ENCODE measurements at places on chromosomes 16 and 17.

DNA sequence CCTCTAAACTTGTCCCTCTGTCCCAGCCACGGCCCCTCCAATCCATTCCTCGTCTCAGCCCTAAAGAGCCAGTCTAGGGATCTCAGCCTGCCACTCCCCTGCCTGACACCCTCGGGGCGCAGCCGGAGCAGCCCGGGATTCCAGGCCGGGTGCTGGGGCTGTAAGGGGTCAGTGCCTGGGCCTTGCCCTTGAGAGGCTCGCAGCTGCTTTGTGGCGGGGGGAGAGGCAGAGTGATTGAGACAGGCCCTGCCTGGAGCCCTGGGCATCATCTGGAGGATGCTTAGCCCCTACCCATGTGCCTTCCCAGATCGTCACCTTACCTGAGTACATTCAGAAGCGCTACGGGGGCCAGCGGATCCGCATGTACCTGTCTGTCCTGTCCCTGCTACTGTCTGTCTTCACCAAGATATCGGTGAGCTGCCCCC, 8.3 kb downstream of the SLC5A10 start:
- DNase-seq, result no peak

- DNase-seq, result no peak
Observed at GRCh38 chr17:68305142-68305541, 13.8 kb downstream of the ARSG start.

DNA sequence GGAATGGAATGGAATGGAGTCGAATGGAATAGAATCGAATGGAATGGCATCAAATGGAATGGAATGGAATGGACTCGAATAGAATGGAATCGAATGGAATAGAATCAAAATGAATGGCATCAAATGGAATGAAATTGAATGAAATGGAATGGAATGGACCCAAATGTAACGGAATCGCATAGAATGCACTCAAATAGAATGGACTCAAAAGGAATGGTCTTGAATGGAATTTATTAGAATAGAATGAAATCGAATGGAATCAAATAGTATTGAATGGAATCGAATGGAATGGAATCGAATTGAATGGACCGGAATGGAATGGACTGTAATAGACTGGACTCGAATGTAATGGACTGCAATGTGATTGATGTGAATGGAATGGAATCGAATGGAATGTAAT, 501.4 kb upstream of the WSB1 start:
- peak; percentile 6 for DNase-seq

DNA sequence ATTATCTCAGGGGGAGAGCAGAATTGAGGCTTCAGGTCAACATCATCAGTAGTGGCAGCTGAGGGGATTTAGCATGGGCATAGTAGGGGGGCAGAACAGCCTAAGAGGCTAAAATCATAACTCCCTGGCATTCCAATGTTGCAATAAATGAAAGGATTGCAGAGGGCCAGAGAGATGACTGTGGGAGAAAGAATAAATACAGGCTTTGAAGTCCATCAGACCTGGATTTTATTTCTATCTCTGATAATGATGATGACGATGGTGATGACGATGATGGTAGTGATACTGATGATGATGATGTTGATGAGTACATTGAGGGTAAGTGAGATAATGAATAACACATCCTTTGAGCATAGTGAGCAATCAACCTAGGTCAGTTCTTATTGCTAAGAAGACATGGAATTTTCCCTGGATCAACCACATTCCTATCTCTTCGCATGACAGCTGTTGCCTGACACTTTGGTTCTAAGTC, 107.4 kb upstream of the CDH11 start:
- no peak for DNase-seq

DNA sequence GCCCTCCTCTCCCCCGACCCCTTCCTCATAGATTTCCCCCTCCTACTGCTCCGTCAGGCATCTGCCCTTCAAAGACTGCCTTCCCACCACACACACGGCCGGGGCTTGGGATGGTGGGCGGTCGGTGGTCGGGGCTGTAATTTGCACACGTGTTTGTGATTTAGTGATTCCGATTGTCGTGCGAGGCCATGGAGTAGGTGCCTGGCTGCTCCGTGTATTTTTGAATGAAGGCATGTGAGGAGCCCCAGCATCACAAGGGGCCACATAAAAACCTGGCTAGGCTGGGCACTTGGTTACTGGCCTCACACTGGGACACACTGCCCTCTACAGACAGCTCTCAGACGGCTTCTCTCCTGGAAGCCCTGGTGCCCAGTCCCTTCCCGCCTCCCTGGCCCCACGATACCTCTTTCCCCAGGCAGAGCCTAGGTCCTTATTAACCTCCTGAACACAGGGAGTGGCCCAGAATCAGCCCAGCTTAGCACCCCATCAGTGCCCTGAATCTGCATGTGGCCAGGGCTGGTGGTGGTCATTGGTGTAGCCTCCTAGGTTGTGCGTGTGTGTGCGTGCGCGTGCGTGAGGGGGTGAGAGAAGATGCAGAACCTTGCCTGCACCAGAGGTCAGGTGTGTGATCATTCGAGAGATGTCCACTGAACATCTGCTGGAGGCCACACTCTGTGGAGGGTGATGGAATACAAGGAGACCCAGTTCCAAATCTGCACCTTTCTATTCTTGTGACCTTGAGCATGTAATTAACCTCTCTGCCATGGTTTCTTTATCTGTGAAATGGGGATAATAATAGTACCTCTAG, 1.3 kb upstream of the SOCS1 start:
- peak; percentile 71 for DNase-seq

DNA sequence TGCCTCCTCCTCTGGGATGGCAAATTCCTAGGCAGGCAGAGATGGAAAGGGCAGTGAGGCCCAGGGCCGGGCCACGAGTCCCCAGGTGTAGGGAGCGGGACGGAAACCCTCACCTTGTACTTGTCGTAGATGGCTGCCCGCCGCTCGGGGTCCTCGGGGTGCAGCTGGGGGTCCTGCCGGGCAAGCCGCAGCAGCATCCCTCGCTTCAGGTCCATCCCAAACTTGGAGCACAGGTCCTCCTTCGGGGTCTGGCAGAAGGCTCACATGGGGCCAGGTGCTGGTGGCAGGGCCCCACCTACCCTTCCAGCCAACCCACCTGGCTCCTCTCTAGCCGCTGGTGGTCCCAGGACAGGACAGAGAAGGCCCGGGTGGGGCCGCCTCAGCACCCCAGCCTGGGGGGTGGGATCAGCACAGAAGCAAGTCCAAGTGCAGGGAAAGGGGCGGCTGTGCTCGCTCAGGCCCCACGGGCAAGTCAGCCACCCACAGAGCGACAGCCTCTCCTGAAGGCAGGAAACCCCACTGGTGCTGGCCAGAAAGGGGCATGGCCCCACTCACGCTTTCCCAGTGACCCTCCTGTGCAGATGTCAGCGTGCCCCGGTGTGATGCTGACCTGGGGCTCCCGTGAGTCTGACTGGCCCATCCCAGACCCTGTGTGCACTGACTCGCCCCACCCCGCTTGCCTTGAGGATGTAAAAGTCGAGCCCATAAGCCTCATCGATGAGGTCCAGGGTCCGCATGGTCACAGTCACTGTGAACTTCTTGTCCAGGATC, 1.8 kb downstream of the MRPL28 start:
- no peak for DNase-seq

- DNase-seq, result no peak
Observed at GRCh38 chr16:57510016-57510871, 24.0 kb upstream of the DOK4 start.

DNA sequence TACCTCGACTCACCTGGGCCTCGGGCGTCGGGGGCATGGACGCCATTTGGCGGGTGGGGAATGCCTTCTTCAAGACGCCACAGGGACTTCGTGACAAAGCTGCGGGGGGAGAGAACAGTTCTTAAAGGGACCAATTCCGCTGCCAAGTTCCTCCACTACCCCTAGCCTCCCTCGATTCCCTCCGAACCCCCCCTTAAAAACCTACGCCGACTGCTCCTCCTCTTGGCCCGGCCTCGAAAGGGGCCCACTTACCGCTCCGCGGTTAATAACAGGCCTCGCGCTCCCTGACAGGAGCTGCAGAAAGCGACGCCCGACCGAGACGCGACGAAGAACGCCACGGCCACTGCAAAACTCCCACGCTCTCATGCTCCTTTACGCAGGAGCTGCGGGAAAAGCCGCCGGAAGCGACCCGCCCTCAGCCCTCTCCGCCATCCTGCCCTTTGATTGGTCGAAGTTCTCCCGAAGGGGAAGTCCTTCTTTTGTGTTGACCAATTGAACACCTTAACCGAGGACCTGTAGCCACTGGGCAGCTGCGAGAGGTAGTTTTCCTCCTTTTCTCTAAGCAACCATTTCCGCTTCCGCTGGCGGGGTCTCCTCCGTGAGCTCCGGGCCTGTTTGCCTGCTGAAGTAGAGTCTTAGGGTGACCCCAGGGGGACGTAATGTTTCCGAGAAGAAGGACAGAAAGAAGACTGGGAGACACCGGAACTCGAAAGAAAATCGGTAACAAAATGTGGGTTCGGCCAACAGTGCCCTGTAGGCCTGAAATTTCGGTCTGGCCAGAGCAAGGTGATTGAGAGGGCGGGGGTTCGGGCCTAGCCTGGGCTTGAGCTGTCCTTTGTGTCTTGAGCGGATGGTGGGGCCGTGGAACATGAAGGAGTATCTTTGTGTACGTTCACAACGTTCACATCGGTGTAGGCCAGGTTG, at the start of the genes NAA60 and ZNF597:
TSS of gene NAA60 (plus strand) at position 573 of the 924 bp plus-strand sequence. CDS start 32,548 bp downstream, outside the sequence.
TSS of gene ZNF597 (minus strand) at position 397 of the 924 bp plus-strand sequence. CDS start at position 46, 351 bp downstream.
- peak; percentile 88 for DNase-seq

DNA sequence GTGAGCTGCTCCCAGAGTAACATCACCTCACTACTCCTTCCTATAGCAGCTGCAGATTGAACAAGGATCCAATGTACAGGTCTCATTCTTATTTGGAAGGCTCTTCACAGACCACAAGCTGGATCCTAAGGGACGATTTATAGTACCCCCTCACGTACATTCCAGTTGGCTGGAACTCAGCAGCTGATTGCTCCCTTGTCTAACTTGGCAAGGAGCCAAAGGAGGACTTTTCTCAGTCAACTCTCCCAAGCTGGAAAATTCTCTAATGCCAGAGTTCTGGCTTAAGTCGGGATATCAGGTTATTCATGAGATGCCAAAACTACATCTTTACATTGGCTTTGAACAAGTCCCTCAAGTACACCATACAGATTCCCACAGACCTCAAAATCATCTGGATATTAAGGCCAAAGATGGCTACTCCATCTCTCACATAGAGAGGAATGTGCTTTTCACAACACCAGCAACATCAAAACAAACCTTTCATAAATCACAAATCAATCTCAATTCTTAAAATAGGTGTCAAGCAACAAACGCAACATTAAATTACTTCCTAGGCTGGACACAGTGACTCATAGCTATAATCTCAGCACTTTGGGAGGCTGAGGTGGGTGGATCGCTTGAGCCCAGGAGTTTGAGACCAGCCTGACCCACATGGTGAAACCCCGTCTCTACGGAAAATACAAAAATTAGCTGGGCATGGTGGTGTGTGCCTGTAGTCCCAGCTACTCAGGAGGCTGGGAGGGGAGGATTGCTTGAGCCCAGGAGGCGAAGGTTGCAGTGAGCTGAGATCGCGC, 39.3 kb downstream of the SMG6 start:
- peak; percentile 18 for DNase-seq

GRCh38 chr16:69822174-69822935, 60.2 kb downstream of the WWP2 start:
- no peak for DNase-seq

DNA sequence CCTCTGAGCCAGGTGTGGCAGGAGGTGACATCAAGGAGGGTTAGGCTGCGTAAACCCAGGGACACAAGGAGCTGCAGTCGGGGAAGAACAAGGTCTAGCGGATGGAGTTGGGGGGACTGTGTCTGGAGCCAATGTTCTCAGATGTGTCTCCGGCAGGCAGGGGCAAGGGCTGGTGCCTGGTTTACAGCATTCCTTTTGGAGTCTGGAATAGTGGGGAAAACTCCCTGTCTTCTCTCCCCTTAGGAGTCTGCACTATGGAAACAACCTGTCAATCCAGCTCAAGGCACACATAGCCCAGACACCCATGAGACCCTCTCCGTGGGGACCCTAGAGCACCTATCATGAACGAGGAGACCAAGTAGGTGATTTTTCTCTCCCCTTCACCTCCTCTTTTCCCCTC, 27.5 kb downstream of the NLRC5 start:
- DNase-seq, result no peak

GRCh38 chr16:86491640-86492023, 18.7 kb upstream of the FOXF1 start:
- DNase-seq, result no peak

Data from hematopoietic multipotent progenitor cell treated with erythropoietin and hydrocortisone succinate and interleukin-3 and kit ligand, for 15 days (in vitro differentiated cells).